ENCODE measurements at places on chromosomes 4 and X.

DNA sequence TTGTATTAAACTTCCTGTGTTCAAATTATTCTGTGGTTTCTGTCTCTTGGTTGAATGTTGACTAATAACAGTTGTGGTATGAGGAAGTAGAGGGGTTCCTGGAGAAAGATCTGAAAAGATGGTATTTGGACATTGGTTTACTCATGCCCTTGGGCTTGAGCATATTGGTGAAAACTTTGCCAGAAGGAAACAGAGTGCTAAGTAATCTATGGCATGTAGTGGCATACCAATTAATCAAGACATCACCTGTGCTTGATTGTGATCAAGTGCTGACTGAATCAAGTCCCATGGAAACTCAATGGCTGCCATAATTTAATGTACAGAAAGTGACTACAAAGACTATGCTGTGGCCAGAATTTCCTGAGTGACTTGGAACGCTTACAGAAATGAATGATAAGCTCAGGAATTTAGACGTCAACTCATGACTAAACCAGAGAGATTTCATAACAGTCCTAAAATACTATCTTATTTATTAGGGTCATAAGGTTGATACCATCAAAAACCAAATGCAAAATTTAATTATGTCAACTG lies 2062.9 kb downstream of the ARAP2 start:
- no peak for DNase-seq

DNA sequence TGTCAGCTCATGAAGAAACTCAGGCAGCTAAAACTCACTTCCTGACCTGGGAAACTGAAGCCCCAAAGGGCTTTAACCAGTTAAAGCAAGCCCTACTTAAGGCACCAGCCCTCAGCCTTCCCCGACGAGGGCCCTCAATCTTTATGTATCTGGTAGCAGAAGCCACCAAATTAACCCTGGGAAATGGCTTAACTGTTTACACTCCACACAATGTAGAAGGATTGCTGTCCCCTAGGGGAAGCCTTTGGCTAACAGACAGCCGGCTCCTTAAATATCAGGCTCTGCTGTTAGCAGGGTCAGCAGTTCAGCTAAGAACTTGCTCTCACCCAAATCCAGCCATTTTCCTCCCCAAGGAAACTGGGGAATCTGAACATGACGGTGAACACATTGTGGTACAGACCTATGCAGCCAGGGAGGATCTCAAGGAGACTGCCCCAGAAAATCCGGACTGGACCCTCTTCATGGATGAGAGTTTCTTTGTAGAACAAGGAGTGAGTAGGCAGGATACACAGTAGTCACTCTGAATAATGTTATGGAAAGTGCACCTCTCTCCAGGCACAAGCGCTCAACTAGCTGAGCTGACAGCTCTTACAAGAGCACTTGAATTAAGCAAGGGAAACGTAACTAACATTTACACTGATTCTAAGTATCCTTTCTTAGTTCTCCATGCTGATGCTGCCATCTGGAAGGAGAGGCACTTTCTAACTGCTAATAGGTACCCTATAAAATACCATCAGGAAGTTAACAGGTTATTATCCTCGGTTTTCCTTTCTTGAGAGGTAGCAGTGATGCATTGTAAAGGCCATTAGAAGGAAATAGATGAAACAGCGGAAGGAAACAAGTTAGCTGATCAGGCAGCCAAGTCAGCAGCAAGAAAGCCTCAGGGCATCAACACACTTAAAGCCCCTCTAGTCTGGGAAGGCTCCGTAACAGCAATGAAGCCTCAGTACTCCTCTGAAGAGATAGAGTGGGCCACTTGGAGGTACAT lies 9.6 kb upstream of the NAF1 start:
- DNase-seq, result no peak

- DNase-seq, result no peak
These were observed 15.4 kb upstream of the FAM9C start for GRCh38 chrX:13059637-13060499.

- no peak for DNase-seq
These were observed 86.9 kb upstream of the NEIL3 start for GRCh38 chr4:177222781-177223180.

DNA sequence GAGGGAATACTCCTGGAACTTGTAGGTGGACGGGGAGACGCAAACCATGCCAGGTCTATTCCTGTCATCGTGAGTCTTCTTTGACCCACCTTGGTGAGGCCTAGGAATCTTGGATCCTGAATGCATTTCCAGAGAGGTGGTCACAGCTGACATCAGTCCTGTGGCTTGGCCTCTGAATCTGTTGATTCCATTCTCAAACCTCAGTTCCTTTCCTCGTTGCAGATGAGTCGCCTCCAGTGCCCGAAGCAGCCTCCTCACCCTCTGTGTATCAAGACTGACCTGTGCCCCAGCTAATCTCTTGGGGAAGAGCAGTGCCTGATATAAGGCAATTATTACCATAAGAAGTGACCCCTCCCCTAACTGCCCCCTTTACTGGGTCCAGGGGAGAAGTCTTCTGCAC lies 118.1 kb downstream of the SMIM20 start:
- DNase-seq, result no peak

- DNase-seq, result no peak
These were observed 209.2 kb downstream of the GLUD2 start for GRCh38 chrX:121256647-121257046.

GRCh38 chrX:58025979-58026378 lies 115.7 kb upstream of the ZXDA start:
- DNase-seq, result no peak

- no peak for DNase-seq
These were observed 768 bp downstream of the MID2 start for GRCh38 chrX:107826238-107827029.

- no peak for DNase-seq
These were observed 141.4 kb downstream of the GRID2 start for GRCh38 chr4:92445127-92445526.

GRCh38 chr4:107402291-107402690 lies 317.7 kb downstream of the PAPSS1 start:
- no peak for DNase-seq

DNA sequence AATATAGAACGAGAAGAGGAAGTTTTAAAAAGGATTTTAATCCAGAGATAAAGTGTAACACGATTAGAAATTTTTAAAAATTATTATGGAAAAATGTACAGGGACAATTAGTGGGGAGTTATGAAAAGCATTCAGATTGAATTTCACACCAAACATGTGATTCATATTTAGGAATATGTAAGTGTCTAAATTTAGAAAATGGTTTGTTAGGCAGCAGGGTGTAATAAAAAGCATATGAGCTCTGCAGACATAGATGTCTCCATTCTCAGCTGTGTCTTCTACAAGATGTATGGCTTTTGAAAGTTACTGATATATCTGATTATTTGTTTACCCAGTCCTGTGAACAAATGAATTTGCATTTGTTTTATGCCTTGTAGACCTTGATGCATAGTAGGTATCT lies 638.9 kb upstream of the AGA start:
- DNase-seq, result no peak

DNA sequence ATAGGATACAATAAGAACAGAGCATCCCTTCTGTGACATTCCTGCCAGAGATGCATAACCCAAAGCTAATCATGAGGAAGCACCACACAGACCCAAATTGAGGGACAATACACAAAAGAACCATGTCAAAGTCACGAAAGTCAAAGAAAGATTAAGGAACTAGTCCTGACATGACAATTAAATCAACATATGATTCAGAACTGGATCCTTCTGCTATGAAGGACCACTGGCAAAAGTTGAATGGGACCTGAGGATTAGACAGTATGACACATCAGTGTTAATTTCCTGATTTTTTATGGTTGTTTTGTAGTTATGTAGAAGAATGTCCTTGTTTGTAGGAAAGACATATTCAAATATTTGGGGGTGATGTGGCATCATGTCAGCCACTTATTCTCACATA lies 13.9 kb downstream of the ACOT9 start:
- no peak for DNase-seq

- no peak for DNase-seq
These were observed 616.9 kb downstream of the ANKRD50 start for GRCh38 chr4:124095621-124096020.

- no peak for DNase-seq
These were observed 50.5 kb downstream of the IL15 start for GRCh38 chr4:141686879-141687278.

GRCh38 chr4:108917255-108917654 lies 154.4 kb upstream of the ETNPPL start:
- no peak for DNase-seq

- no peak for DNase-seq
These were observed 93.5 kb downstream of the TNIP2 start for GRCh38 chr4:2662598-2662997.

GRCh38 chr4:172892300-172892699 lies 276.3 kb upstream of the GALNT7 start:
- DNase-seq, result no peak

GRCh38 chr4:184420881-184421416 lies 53.4 kb downstream of the IRF2 start:
- no peak for DNase-seq

DNA sequence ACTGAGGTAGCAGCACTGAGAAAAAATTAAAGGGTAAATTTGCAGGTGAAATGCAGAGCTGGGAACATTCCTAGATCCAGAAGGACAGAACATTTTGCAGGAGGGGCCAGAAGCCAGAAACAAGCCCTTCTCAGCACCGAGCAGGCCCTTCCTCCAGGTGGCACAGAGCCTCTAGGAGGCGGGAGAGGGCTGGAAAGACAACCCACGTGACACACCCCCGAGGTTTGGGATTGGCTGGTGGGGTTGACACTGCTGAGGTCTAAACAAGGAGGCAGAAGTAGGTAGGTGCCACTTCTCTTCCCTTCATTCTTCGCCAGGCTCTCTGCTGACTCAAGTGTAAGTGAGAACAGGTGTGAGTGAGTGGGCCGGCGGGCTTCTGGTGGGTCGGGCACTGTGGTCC lies at the start of gene PAGE4:
Gene PAGE4, plus strand, starts transcription at position 288 of the 400 bp plus-strand sequence. CDS start 1,126 bp downstream, outside the sequence.
- DNase-seq, result no peak

- DNase-seq, result no peak
These were observed 1136.6 kb downstream of the FAT4 start for GRCh38 chr4:126451237-126451873.

GRCh38 chrX:41118156-41118555 lies 32.9 kb downstream of the USP9X start:
- DNase-seq, result no peak

- no peak for DNase-seq
These were observed 46.4 kb upstream of the PJA1 start for GRCh38 chrX:69211701-69212100.

- DNase-seq, result no peak
These were observed 3.7 kb downstream of the KIF4A start for GRCh38 chrX:70293621-70294020.

DNA sequence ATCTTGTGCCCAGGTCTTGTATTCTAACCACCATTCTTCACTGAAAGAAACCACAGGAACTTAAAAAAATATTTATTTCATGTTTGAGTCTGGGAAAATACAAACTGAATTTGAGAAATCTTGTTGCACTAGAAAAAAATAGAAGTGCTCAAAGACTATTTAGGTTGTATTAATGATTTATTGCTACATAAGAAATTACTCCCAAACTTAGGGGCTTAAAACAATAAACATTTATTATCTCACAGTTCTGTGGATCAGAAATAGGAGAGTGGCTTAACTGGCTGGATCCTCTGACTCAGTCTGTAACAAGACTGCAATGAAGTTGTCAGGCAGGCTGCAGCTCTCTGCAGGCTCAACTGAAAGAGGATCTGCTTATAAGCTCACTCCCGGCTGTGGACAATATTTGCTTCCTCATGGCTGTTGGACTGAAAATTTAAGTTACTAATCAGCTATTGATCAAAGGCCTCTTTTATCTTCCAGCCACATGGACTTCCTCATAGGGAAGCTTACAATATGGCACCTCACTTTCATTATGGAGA lies 295.4 kb upstream of the FAM241A start:
- no peak for DNase-seq

- DNase-seq, result no peak
These were observed 32.9 kb upstream of the DKK2 start for GRCh38 chr4:107069049-107069448.

GRCh38 chr4:95537191-95537590 lies 11.6 kb downstream of the UNC5C start:
- DNase-seq, result no peak

- DNase-seq, result no peak
These were observed 29.4 kb upstream of the CENPU start for GRCh38 chr4:184763150-184763780.

DNA sequence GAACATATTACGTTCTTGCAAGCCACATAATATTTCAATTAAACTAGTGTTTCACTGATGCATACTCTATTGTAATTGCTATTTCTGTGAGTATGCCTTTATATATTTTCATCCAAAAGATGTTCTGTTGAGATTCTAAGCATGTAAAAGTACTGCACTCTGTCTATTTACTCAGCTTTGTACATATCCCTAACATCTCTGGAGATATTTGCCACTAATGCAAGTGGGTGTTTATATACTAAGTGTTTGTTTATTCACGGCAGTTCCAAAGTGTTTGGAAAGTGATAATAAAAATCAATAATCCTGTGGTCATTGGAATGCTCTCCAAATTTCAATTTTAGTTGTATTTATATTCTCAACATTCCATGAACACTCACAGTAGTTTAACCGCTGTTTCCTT lies 1989.0 kb downstream of the C4orf33 start:
- no peak for DNase-seq

DNA sequence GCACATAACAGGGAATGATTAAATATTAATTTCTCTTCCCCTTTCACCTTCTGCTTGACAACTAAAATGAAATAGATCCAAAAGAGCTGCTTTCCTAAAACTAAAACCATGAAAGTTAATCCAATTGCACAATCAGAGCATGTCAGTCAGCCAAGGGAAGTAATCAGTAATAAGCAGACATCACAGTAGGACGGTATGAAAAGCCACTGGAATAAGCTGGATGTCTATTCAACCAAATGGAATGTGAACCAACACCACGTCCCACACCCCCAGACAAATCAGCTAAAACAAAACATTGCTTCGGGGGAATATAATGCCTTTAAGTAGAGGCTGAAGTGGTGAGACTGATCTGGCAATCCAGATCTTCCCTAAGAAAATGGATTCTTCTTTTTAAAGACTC lies 859.4 kb upstream of the FTHL17 start:
- DNase-seq, result no peak

- no peak for DNase-seq
These were observed 7.0 kb upstream of the ATP6AP2 start for GRCh38 chrX:40573763-40574162.

- DNase-seq, result no peak
These were observed 107.2 kb upstream of the KIT start for GRCh38 chr4:54550395-54551171.

GRCh38 chrX:134461437-134461836 lies 1.5 kb downstream of the HPRT1 start:
- no peak for DNase-seq

DNA sequence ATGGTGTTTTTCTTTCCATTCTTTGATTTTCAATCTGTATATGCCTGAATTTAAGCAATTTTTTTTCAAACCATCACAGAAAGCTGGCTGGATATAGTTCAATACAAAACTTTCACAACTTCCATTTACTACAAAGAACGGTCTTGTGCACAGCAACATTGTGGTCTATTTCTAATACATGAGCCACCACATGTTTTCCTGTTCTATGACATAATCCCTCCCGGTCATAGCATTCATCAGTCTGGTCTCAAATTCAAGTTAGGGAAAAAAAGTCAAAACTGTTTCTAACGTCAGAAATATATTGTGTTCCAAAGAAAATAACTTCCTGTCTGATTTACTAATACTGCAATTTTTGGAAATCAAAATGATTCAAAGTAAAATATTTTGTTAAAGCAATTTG lies 7.5 kb upstream of the CXCL6 start:
- DNase-seq, result no peak

- DNase-seq, result no peak
These were observed 65.4 kb downstream of the HTRA3 start for GRCh38 chr4:8334786-8335460.

Measured in omental fat pad (tissue), 4 donors.